NCI-H1048 (cell line): ENCODE measurements at places on chromosomes 6 and 20.

DNA sequence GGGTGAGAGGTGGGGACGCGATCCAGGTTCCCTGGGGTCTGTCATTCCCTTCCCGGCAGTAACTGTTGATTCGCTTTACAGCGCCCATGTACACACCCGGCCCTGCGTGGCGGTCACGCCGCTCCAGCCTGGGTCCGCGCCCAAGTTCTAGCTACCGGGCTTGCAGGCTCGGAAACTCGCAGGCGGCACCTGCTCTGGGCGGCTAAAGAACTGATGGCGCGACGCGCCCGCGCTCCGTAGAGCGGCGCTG lies 1.4 kb upstream of the POU3F2 start:
- DNase-seq = no peak

- DNase-seq = no peak
These were observed 11.3 kb downstream of the TFAP2A start for GRCh38 chr6:10403385-10404106.

DNA sequence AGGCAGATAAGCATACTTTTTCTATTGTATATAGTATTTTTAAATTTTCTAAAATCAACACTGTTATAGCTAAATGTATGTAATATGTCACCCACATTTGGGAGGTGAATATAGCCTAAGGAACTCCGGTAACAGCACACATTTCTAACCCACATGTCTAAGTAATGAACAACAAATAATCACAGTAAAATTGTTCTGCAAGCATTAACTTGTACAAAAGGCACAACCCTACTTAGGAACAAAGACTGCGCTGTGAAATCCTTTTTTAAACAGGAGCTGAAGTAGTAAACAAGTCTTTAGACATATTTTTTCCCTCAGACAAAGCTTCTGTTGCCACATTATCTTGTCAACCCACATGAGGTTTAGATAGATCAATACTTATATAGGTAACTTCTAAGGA lies 872.4 kb upstream of the SLC35B3 start:
- DNase-seq = no peak

DNA sequence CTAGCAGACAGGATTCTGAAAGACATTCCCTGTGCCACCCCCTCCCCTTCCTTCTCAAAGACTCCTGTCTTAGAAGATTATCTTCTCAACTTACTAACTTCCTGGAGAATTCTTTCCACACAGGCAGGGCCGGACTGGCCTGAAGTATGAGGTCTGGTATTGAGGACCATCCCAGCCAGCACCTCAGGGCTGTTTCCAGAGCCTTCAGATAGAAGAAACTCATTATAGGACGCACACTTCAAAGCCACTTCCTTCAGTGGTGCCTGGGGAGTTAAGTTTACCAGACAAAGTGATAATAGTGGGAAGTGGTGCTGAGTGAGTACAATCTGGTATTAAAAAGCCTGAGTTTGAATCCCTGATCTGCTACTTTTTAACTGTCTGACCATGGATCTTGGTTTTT lies 15.6 kb downstream of the KCNS1 start:
- no peak for DNase-seq

DNA sequence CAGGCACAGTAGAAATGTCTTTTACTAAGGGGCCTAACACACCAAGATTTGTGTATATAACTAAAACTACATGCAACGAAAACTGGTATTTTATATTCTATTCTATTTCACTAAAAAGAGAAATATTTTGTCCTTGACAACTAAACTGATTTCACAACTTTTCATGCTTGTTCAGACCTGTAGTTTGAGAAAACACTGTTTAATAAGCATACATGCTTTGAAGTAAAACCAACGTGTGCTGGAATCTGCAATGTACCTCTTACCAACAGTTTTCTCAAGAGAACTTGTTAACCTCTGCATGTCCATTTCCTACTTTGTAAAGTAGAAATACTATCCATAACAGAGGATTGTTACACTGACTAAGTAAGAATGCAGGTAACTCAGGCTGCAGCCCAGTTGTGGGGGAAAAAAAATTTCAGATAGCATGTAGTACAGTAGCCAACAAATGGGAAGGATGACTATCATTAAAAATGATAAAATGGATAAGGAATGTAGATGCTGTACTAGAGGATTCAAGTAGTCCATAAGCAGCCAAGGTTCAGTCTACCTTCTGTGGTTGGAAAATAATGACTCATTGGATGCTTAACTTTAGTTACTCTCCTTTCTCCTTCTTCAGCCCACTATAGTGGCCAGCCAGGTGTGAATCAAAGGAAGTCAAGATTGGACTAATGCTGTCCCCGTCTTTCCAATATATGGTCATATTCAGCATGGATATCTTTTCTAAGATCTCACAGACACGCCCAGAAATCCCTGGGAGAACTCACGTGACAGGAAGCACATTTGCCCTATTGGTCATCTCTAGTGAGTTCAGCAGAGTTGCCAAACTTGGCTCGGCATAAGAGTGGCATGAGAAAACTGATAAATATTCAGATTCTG lies 65.2 kb downstream of the HFE start:
- DNase-seq = no peak

DNA sequence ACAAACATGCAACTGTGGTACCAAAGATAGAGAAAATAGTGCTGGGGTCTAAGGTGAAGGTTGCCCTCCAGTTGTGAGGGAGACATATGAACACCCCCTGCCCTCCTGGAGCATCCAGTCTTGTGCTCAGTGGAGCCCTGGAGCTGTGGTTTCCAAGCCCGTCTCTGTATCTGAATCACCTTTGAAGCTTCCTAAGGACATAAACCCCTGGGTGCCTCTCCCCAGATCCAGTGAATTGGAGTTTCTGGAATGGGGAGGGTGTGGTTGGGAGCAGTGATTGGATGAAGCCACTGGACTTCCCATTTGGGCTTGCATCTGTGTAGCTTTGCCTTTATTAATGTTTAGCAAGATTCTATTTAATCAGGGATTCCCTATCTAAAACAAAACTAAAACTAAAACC lies 22.4 kb upstream of the E2F3 start:
- no peak for DNase-seq

DNA sequence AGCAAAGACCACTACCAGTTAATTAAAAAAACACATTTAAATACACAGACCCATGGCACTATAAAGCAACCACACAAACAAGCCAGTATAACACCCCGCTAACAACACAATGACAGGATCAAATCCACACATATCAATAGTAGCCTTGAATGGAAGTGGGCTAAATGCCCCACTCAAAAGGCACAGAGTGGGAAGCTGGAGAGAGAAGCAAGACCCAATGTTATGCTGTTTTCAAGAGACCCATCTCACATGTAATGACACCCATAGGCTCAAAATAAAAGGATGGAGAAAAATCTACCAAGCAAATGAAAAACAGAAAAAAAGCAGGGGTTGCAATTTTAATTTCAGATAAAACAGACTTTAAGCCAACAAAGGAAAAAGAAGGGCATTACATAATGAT lies 125.4 kb upstream of the PTCHD4 start:
- no peak for DNase-seq

DNA sequence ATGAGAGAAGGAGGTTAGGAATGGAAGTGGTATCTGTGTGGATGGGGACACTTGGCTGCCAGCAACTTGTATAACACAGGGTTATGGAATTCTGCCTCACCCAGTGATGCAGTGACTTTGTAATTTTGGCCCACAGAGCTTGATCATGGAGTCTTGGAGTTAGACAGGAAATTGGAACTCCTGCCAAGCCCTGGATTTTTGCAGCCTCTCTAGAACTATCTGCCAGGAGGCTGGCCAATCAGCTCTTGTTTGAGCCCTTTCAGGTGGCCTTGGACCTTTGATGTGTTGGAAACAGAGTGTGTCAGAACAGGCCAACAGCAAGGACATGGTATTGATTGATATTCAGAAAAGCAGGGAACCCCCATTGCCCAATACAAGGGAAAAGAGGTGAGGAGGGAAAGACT lies 157.7 kb upstream of the GGTLC1 start:
- DNase-seq = no peak

GRCh38 chr20:58392286-58392685 lies 3.3 kb downstream of the VAPB start:
- no peak for DNase-seq

DNA sequence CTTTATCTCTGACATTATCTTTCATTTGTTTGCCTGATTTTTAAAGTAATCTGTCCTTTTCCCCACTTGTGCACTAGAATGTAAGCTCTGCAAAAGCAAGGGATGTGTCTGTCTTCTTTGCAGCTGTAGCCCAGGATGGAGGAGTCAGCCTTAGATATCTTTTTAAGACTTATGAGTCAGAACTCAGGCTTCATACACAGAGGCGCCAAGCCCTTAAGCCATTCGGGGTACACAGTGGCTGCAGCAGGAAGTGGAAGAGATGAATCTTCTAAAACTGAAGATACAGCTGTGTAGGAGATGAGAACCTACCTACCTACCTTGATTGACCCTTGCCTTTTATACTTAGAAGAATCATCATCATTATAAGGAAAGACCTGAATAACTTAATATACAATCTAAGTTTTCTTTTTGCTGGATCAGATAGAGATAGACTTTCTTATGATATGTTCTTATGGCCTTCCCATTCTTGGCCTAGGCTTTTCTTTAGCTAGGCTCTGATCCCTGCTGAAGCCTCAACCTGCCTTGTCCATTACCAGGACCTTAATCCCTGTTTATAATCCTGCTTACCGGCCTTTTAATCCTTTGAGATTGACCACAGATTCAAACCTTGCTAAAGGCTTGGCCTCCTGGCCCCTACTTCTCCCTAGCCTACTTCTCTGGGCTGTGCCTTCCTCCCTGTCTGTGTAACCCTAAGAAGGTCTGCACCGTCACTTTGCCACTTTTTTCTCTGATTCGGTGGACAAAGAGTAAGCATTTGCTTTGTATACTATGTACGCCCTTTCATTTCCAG lies 304.5 kb downstream of the PRL start:
- DNase-seq = no peak

- no peak for DNase-seq
These were observed 31.3 kb downstream of the KLHL31 start for GRCh38 chr6:53634184-53634631.

DNA sequence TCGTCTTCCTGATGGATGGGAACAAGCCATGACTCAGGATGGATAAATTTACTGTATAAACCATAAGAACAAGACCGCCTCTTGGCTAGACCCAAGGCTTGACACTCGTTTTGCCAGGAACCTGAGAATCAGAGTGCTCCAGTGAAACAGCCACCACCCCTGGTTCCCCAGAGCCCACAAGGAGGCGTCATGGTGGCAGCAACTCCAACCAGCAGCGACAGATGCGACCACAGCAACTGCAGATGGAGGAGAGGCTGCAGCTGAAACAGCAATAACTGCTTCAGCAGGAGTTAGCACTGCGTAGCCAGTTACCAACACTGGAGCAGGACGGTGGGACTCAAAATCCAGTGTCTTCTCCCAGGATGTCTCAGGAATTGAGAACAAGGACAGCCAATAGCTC lies 100.9 kb upstream of the SAMD5 start:
- no peak for DNase-seq

DNA sequence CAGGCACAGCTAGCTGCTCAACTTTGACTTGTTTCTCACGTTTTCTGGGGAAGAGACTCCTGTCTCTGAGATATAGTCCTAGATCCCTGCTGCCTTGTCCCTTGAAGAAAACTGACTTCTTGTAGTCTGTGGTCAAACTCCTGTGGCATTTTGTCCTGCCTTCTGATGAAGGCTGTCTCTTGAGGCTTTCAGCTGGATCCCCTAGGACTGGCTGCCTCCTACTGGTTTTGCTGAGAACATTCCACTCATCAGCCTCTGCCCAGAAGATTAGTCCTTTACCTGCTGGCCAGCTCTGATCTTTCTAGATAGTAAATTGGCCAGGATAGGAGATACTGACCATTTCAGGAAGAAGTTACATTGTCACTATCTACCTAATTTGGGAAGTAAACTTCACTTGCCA lies 71.9 kb upstream of the CNR1 start:
- no peak for DNase-seq

DNA sequence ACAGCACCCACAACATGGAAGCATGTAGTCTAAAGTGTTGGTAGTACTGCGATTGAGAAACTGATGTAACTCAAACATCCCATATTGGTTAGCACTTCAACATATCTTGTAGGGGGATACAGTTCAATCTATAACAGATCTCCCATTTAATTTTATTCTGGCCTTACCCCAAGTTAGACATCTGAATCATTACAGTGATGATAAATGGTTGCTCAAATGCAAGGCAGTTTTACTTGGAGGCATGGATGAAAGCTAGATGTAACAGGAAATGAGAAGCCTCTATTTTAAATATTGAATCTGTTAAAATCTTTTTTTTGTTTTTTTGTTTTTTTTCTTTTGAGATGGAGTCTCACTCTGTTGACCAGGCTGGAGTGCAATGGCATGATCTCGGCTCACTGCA lies 44.2 kb upstream of the FAM50B start:
- DNase-seq = no peak

DNA sequence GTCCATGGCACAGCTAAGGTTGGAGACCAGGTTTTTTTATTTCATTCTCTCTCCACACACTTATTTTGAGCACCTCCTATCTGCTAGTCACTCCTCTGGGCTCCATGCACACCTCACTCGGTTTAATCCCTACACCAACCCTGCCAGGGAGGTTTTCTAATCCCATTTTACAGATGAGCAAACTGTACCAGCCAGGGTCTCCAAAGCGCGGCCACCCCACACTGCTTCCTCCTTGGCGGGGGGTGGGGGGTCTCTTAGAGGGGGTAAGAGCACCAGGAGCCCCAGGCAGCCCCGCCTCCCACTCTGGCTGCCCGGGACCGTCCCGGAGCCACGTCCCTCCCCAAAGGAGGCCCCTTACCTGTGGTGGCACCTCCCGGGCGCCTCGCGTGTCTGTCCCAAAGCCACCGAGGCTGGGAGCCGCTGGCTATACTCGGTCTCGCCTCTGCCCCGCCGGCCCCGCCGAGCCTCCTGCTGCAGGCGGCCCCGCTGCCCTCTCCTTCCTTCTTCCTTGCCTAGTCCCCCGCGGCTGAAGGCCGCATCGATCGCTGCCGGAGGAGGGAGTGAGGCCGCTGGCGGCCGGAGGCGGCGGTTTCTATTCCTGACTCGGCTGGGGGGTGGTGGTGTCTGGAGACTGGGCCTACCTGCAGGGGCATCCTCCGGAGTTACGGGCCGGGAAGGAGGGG lies at the start of gene KCNS1:
Gene KCNS1 (minus strand): TSS at position 565 of the 683 bp plus-strand sequence. CDS start 1,891 bp downstream, outside the sequence.
- DNase-seq = no peak

DNA sequence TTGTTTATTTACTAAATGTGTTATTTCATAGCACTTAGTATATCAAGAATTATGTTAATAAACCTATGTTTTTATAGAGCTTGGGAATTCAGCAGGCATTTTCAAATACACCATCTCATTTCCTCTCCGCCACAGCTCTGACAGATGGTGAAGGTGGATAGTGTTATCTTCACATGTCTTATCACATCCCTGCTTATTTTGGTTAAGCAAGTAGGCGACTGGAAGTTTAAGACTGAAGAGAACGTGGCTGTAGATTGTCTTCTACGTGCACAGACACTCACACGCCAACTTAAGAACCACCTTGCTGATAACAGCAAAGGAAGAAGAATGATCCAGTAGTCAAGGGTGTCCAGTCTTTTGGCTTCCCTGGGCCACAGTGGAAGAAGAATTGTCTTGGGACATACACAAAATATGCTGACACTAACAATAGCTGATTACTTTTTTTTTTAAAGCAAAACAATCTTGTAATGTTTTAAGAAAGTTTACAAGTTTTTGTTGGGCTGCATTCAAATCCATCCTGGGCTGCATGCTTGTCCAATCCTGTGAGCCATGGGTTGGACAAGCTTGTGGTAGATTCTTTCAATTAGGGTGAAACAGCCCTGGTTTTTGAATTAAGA lies 43.3 kb upstream of the SCGN start:
- DNase-seq = no peak

GRCh38 chr6:164109770-164110140 lies 695.2 kb downstream of the QKI start:
- no peak for DNase-seq

- DNase-seq = no peak
These were observed 1.9 kb upstream of the POU3F2 start for GRCh38 chr6:98832284-98833056.
